ENCODE measurements at places on chromosomes 3 and 15.

DNA sequence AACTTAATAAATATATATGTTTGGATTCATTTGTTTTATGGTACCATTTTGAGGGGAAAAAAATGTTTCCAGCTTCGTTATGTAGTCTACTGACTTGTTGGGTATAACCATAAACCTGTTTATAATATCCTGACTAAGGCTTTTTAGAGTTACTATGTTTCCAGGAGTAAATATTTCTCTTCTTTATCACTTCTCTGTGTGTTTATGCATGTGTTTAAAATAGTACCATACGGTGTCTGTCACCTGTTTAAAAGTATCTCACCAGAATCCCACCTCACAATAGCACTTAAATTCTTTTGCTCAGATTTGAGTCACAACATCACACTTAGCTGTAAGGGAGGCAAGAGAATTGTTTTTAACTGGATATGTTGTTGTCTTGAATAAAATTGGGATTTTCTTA, 15.1 kb downstream of the LACTB start:
- no peak for DNase-seq

- DNase-seq, result peak; percentile 53
Measured at GRCh38 chr3:38834110-38834509, 18.1 kb upstream of the SCN10A start.

GRCh38 chr3:130671545-130672312, 74.9 kb downstream of the PIK3R4 start:
- DNase-seq, result no peak

- DNase-seq, result no peak
Measured at GRCh38 chr3:151903501-151903991, 30.1 kb downstream of the SUCNR1 start.

- DNase-seq, result no peak
Measured at GRCh38 chr15:97081666-97082226, 751.2 kb downstream of the NR2F2 start.

DNA sequence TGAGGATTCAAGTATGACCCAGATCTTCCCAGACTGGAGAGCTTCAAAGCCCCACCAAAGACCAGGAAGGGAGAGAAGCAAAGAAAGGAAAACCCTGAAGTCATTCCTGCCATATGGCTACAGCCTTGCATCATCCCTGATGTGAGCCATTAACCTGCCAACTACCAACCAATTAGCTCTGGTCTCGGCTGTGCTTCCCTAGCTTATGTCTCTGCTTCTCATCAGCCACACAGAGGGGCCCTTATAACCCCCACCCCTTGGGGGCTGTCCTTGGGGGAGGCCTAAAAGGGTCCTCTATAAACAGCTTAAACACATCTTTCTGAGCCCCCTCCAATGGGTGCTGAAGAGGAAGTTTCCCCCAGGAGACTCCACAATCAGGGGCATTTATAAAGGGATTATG, 52.8 kb downstream of the NOX5 start:
- DNase-seq, result no peak

DNA sequence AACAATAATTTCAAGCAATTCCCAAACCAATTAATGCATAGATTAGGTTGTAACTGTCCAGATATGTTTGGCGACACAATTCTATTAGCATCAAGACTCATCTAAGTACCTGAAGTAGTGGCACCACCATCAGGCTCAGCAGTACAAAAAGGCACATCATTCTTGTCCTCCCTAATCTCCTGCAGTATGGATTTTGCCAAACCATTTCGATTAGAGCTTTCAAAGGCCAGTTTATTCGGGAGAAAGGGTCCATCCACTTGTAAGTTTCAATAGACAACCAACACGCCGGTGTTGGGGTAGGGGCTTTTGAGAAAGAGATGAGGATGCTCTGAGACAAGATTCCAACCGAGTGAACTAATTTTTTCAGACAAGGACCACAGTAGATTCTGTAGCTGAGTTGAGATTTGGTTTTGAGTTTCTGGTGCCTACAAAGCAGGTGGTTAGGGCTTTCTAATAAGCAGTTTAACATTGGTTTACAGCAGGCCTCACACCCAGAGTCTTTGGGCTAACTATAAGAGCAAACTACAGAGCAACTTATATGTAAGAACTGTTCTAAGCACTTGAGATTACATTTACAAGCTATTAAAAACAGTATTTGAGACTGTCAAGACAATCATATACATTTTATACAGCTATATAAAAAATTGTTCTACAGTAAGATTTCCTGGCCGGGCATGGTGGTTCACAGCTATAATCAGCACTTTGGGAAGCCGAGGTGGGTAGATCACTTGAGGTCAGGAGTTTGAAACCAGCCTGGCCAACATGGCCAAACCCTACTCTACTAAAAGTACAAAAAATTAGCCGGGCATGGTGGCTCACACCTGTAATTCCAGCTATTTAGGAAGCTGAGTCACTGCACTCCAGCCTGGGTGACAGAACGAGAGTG, 4.5 kb downstream of the RPL22L1 start:
- DNase-seq, result no peak

DNA sequence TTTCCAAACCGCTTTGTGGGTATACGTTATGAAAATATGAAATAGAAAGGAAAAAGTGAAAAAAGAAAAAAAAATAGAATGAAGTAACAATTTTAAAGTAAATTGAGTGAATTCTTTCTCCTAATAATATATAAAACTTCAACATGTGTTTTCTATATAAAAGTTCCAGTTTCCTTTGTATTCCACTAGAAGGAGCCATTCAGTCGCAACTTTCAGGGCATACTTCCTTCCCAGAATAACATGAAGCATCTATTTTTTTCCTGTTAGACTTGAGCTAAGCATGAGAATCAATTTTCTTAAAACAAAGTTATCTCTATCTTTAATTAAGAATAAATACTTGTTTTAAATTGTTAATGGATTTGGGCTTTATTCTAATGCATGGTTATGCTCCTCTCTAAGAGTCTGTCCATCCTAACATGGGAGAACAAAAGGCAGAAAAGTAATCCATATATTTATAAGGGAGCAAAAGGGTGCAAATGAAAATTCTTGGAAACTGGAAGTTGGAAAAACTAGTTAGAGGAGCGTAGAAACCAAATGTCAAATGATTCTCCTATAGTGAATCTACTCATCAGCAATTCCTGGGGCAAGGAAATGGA, 16.0 kb upstream of the VGLL3 start:
- no peak for DNase-seq

DNA sequence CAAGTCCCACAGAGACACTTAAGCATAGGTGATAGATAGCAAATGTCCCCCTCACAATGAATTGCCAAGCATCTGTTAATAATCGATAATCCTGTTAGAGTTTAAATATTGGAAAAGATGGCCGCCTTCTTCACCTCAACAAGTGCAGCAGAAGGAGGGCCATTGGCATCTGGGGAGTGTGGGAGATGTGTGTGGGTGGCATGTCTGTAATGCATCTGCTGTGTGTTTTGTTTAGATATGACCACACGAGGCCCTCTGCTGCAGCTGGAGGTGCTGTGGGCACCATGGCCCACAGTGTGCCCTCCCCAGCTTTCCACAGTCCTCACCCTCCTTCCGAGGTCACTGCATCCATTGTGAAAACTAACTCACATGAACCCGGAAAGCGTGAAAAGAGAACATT, 12.9 kb downstream of the MKRN2 start:
- DNase-seq, result no peak

- DNase-seq, result no peak
Measured at GRCh38 chr3:197398286-197398878, 100.0 kb upstream of the DLG1 start.

DNA sequence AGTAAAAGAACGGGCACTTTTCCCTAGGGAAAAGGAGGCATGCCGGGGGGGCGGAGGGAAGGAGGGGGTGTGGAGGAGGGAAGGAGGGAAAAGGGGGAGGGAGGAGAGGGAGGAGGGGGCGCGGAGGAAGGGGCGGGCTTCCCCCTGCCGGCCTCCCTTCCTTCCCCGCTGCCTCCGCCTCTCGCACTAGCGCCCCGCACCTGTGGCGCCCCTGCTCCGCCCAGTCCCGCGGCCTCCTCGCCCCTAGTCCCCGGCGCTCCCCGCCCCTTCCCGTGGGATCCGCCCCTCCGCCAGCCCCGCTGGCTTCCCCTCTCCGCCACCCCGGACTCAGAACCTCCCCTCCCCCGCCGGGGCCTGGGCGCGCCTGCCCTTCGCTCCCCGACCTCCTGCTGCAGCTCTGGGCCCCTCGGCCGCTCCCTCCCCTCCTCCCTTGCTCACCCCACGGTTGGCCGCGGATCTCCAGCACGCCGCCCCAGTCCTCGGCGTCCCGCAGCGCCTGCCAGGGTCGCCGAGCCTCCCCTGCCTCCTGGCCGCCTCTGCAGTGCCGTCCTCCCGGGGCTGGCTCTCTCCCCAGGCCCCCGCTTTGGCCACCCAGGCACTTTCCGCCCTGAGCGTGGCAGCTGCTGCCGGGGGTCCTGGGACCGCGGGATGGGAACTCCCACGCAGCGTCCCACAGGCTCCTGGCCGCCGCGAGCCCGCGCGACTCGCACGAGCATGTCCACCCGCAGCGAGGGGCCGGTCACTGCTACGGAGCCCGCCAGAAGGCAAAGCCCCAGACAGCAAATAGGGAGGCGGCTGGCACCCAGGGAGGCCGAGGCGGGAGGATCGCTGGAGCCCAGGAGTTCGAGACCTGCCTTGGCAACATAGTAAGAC, 147.4 kb downstream of the TJP1 start:
- peak; percentile 92 for DNase-seq

GRCh38 chr3:144868506-144868905, 896.9 kb downstream of the DIPK2A start:
- DNase-seq, result no peak

DNA sequence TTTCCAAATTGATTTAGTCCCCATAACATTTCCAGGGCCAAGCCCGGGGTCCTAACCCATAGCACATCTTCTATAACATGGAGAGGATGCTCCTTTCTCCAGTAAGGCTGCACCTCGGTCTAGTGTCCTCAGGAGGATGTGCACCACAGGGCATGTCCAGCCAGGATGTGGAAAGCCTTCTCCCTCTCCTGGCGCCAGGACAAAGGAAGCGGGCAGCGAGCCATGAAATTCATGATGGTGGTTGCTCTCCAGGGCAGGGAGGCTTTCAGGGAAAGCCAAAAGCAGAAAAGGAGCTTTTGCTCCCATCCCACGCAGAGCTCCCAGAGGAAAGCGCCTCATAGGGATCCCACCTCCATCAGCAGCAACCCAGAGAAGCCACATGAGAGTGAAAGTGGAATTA, 220.0 kb downstream of the ADAMTSL3 start:
- DNase-seq, result no peak

GRCh38 chr3:112086076-112086854, at the start of gene C3orf52:
Gene C3orf52 (plus strand): TSS chr3:112086389. CDS start chr3:112086408, 19 bp downstream.
- peak; percentile 90 for DNase-seq

DNA sequence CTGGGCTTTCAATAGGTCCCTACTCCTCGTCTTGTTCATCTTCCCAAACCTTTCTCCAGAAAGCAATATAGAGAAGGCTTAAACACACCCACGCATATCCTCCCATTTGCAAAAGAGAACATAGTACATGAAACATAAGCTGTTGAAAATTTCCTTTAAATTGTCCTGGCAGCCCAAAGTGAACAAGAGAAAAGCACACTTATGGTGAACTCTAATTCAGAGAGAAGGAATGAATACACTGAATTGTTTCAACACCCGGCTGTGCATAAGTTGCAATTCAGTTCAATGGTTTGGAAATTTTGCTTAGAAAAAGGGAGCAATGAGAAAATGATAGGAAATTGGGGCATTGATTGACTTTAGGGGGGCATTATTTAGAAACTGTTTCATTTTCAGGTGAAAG, 202.6 kb downstream of the TIGIT start:
- DNase-seq, result no peak

DNA sequence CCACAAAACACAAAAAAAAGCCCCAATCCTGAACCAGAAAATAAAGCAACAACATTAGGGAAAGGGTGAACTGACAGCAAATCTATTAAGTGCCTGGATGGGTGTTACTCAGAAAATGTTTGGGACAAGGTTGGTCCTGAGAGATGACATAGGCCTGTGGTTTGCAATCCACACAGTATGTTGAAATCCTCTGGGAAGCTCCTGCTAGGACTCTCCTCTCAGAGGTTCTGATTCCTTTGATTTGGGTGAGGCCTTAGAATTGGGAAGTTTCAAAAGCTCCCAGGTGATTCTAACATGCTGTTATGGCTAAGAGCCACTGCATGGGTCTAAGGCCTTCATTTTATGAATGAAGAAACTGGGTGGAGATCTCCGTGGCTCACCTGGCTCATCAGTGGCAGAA, 18.4 kb downstream of the CLDN1 start:
- DNase-seq, result no peak

DNA sequence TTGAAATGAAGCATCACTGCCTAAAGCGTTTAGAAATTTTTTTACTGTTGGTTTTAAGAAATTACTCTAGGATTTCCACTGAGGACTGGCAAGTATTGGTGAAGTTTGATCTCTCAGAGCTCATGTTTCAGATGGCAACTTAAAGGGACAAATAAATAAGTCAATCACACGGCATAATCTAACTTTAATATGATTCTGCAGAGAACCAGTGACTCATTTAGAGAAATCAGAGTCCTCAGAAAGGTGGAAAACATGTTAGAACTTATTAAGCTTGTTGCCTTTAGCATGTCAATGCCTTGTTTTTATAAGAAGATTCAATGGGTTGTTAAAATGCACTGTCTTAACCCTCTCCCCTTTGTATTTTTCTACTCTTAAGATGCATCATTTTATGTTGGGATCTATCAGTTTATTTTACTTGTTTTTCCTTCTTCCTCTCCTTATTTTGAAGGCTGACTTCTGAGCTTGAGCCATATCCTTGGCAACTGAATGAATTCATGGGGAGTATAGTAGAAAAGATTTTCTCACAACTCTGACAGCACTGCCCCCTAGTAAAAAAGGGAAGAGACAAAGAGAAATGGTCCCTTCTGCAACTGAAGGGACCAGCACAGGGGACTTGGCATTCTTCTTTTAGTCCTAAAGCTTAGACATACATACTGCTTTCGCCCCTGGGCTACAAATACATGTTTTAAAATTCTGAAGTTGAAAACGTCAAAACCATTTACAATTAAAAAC, 431.2 kb downstream of the LPP start:
- DNase-seq, result no peak

GRCh38 chr3:150220041-150220440, 188.1 kb upstream of the TSC22D2 start:
- DNase-seq, result no peak

DNA sequence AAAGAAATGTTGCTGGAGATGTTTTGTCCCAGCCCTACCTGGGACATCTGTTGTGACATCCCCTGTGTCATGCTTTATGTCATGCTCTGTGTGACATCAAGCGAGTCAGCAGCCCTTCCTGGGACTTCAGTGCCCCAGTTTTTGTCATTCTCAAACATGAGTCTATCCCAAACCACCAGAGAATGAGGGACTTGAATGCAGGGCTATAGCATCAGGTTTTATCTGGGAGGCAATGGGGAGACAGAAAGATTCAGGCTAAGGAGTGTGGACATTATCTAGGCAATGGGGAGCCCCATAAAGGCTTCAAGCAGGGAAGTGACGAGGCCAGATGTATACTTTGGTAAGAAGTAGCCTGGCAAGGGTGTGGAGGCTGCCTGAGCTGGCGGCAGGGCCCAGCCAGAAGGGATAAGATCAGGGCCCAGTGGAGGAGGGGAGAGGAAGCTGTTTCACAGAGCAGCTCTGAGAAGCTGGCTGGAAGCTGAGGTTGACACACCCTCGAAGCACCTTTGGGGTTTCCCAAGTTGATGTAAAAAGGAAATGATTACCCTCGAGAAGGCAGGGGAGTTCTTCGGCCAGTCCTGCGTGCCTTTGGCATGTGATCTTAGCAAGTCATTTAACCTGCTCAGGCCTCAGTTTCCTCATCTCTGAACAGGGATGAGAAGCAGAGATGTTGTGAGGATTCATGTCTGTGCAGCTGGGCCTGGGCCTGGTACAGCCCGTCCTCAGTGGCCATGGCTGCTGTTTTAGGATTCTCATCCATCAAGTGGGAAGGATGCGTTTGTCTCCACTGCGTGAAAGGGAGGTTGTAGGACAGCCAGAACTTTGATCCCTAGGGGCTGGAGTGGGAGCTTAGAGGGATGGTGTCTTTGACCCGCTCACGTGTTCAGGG, 34.3 kb downstream of the IRAK2 start:
- peak; percentile 77 for DNase-seq
